ENCODE measurements at places on chromosomes 2 and 18.

GRCh38 chr18:69961718-69962117 lies 14.0 kb upstream of the CD226 start:
- no peak for DNase-seq

DNA sequence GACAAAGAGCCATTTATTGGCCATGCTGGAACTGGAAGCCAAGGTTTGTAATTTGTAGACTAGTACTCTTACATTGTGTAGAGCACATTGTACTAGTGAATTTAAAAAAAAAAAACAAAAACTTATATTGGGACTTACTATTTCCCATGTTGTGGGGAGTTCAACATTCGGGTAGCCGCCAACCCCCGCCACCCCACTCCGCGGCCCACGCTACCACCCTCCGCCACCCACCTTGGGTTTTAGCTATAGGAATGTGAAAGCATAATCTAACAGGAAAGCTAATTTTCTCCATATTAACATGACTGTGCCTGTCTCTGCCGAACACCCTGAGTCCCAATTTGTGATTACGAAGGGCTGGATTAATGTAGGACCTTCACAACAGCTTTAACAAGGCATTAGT lies 275.8 kb downstream of the FIGN start:
- no peak for DNase-seq

GRCh38 chr2:27320958-27321543 lies 1.8 kb downstream of the MPV17 start:
- DNase-seq = no peak

- no peak for DNase-seq
Measured at GRCh38 chr2:191670076-191670475, 7.9 kb upstream of the NABP1 start.

GRCh38 chr2:16722677-16723076 lies 57.0 kb upstream of the CYRIA start:
- DNase-seq = no peak

DNA sequence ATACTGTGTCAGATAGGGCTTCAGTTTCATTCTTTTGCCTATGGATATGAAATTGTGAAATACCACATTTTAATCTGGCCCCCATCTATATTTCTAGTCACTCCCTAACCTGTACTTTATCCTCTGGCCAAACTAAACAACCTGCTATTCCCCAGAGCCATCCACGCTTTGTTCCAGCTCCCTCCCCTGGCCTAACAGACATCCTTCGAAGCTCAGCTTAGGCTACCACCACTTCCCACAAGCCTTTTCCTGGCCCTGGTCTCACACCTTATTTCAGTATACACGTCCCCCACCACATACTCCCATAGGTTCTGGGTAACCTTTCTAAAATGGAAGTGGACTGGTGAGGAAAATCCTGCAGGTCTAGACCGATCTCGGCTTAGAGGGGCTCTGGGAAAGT lies 55.4 kb downstream of the MAP4K3 start:
- DNase-seq = no peak

- no peak for DNase-seq
Measured at GRCh38 chr2:68889500-68889899, 18.3 kb upstream of the BMP10 start.

DNA sequence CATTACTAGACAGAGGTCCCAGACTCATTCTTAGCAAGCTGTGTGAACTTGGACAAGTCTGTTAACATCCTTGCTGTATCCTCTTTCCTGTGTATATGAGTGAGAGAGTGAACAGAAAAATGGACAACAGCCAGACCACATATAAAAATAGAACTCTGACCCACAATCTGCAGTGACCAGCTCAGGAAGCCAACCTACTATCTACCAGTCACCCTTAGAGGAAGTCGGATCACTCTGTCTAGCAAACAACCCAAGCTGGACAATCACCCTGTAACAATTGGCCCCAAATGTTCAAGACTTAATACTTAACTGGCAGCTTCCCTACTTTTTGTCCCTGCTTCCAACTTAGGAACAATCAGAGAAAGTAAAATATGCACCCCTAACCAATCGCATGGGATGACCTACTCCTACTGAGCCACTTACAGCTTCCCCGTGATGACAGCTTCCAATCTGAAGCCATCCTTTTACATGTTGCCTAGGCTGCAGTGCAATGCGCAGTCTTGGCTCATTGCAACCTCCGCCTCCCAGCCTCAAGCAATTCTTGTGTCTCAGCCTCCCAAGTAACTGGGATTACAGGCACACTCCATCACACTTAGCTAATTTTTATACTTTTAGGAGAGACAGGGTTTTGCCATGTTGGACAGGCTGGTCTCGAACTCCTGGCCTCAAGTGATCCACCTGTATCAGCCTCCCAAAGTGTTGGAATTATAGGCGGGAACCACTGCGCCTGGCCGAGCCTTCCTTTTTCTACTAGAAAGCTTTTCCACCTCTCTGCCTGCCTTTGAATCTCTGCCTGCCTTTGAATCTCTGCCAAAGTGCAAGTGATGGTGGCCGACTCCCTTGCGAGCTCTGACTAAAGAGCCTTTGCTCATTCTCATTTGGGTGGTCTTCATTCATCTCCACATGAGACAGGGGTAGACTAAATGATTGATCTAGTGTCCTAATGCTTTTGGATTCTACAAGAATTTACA lies 158.3 kb upstream of the NDUFV2 start:
- DNase-seq = no peak

DNA sequence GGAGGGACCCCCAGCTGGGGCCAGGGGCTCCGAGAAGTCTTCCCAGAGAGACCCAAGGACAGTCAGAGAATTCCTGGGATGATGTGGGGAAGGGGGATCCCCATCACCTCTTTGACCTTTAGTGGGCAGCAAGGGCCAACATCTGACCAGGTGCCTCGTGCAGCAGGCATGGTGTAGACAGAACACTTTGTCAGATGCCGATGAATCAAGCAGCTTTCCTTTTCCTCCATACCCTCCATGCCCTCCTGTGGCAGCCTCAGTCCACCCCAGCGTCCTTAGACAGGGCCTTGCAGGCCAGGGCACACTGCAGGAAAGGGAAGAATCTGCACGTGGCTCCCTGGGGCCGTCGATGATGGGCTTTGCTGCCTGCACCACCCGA lies 26.3 kb downstream of the GPR55 start:
- DNase-seq = no peak

GRCh38 chr2:205133544-205133943 lies 548.8 kb upstream of the NRP2 start:
- DNase-seq = no peak

DNA sequence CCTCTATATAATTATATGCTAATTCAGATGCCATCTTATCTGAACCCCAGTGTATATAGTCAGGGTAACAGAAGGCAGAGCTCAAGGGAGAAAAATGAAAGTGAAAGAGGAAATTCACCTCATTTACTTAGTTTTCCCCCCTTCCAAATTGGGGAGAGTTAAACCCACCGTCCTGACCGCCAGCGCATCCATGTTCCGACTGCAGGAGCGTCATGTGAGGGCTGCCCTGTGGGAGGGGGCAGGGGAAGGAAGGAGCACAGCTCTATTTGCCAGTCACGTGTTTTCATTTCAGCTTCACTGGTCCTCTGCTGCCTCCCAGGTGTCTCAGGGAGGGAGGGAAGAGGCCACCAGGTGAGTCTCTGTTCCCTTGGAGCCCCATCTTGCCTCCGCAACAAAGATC lies 13.2 kb downstream of the CNNM4 start:
- DNase-seq = no peak

GRCh38 chr2:46779447-46779941 lies 136.1 kb downstream of the MCFD2 start:
- no peak for DNase-seq

GRCh38 chr2:7029291-7030059 lies 112.3 kb downstream of the RNF144A start:
- no peak for DNase-seq

DNA sequence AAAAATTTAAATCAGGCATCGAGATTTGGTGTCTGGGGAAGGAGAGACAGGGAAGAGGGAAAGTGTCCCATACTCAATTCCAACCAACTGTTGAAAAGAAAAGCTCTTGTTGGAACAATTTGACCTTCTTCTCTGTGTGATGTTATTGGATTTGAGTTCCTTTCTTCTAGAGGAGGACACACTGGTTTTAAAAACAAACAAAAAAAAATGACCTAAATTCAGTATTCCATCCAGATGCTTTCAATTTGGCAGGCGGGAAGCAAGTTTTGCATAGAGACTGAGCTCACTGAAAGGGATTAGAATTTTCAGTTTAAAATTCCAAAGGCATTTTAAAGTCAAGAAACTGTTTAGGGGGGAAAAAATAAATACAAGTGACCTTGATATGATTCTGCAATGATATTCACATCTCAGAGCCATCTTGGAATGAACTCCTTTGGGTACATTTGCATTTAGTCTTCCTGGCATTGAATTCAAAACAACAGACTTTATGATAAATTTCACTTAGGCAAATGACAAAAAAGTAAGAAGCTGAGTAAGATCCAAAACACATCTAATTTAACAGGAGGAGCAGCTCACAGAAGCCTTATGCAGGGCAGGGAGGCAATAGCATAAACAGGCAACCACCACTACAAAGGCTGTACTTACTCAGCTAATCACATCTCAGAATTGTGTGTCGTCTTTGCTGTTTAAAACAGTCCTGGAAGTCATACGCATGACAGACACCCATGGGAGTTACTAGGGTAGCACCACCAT lies 126.8 kb downstream of the CDH20 start:
- DNase-seq = no peak

- DNase-seq = no peak
Measured at GRCh38 chr18:50334546-50335152, 40.2 kb upstream of the SKA1 start.

- DNase-seq = no peak
Measured at GRCh38 chr18:45687621-45688020, 36.4 kb upstream of the SLC14A1 start.

DNA sequence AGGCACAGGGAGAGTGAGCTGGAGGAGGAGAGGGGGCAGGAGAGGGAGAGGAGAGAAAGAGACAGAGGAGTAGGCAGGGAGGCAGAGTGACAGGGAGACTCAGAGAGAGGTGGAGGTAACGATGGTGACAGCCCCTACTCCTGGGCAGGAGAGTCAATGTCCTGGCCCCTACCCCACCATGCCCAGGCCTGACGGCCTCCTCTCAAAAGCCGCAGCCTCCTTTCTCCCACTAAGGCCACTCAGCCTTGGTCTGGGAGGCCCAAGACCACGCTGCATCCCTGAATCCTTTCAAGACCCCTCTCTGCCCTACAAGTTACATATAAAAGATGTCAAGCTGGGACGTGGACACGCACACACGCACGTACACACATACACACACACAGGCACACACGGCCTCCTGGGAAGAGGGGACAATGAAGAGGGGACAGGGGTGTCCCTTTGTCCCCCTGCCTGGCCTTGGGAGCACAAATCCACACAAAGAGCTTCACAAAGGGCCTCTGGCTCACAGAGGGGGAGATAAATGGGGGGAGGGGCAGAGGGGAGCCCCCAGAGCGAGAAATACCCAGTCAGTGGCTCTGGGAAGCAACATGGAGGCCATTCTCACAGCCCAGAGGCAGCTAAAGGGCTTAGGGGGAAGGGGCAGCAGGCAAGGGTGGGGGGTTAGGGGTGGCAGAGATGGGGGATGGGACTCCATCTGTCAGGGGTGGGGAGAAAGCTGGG lies 19.5 kb upstream of the TNS1 start:
- DNase-seq = no peak

DNA sequence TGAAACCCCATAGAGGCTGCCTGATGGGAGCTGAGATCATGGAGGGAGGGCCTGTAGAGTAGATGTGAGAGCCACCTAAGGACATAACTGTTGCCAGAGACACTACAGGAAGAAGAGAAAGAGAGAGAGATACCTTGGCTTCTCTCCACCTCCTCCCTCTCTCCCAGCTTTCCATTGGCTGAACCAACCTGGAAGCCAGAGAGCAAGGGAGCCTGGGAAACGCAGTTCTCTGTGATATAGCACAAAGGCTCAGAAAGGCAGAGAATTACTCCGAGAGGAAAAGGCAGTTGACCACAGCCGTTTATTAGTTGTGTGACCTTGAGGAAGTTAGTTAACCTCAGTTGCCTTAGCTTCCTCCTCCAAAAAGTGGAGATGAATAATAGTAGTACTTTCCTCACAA lies 37.7 kb upstream of the MAT2A start:
- DNase-seq = no peak

GRCh38 chr18:37582261-37582660 lies 16.7 kb upstream of the CELF4 start:
- DNase-seq = no peak

DNA sequence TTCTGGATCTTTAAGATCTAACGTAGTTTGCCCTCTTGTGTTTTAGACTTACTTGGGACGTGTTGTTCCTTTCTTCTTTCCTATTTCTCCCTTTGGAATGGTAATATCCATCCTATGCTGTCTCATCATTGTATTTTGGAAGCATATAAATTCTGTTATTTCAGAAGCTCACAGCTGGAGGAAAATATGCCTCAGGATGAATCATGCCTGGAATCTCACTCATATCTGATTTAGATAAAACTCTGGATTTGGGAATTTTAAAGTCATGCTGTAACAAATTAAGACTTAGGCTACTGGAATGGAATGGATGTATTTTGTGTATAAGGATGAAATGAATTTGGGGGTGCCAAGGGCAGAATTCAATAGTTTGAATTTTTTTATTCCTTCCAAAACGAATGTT lies 245.2 kb upstream of the GULP1 start:
- DNase-seq = no peak

DNA sequence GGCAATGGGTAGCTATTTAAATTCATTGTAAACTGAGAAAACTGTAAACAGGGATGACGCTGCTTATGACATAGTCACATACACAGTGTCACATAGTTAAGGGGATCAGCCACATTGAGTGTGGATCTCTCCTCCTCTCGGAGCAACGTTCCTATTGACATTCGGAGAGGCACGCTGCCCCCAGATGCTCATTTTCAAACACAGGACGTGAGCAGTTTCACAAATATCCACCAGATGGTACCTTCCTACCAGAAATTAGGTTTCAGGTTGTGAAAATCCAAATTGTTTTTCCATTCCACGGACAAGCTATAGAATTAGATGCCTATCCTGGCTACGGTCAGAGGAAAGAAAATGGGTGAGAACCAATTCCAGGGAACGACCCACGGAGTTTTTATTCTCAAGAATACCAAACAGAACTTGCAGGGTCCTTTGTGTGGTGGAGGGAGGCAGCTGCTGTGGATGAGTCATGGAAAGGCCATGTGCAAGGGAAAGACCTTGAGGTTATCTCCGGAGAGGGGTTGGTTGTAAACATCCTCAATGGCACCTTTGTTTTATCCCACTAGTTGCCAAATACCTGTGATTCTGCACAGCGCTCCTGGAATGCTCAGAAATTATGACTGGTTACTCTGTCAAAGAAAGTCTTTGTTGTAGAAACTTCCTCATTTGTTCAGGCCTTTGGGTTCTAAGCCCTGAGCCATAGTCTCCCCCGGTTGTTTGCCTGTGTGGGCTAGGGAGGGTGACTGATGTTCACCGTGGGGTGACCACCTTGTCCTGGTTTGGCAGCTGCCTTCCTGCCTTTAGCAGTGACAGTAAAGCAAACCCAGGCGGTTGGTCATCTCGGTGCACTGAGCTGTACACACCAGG lies 88.0 kb downstream of the ACTR3 start:
- DNase-seq = no peak

- peak; percentile 22 for DNase-seq
Measured at GRCh38 chr18:13217466-13217961, 1.0 kb upstream of the LDLRAD4 start.

DNA sequence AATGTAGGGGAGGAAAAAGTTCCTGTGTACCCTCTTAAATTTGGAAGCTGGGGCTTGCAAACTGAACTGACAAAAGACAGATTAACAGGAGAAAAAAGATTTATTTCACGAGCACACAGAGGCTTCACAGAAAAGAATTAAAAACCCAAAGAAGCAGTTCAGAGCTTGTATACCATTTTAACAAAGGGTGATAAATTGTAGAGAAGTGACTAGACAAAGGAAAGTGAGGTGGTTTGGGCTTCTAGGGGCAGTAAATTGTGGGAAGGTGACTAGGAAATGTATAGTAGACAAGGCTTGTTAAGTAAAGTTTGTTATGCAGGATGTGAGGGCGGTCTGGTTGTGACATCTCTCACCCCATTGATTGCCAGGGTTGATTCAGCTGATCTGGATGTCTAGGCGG lies 53.5 kb upstream of the ZDBF2 start:
- DNase-seq = no peak
